Jurkat, Clone E6-1 (cell line): ENCODE measurements at places on chromosomes 6 and 20.

GRCh38 chr6:79536954-79537747 is at the start of gene LCA5:
Gene LCA5 (minus strand): TSS chr6:79537430. CDS start chr6:79518894, 18,536 bp downstream.
- DNase-seq = peak; percentile 81

DNA sequence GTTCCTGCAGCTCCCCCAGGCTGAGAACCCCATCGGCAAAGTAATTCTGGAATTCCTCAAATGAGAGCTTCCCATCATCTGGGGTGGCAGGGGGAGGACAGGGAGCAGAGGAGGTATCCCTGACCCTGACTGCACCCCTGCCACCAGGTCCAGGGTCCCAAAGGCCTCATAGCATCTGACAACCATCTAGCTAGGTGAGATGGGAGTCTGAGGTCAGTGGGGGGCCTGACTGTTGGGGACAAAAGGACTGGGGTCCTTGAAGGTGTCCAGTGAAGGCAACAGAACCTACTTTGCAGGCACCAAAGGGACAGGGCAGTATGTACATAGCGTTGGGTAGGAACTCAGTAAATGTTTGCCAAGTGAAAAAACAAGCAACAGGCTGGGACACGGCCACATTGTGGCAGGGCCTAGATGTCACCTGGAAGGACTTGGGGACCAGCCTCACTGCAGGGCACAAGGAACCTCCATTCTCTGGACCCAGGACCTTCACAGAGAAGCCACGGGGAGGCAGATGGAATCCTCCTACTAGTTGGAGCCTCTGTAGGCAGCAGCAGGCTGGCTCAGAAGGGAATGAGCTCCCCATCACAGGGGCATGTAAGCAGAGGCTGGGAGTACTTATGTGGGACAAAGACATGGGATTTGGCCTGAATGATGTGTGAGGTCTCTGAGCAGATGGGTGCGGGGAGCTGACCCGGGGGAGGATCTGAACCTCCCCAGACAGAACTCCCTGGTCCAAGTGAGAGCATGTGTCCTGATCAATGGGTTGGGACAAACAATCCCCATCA is 3.3 kb downstream of the NECAB3 start:
- DNase-seq = no peak

- no peak for DNase-seq
Measured at GRCh38 chr6:69202768-69203167, 567.7 kb downstream of the ADGRB3 start.

DNA sequence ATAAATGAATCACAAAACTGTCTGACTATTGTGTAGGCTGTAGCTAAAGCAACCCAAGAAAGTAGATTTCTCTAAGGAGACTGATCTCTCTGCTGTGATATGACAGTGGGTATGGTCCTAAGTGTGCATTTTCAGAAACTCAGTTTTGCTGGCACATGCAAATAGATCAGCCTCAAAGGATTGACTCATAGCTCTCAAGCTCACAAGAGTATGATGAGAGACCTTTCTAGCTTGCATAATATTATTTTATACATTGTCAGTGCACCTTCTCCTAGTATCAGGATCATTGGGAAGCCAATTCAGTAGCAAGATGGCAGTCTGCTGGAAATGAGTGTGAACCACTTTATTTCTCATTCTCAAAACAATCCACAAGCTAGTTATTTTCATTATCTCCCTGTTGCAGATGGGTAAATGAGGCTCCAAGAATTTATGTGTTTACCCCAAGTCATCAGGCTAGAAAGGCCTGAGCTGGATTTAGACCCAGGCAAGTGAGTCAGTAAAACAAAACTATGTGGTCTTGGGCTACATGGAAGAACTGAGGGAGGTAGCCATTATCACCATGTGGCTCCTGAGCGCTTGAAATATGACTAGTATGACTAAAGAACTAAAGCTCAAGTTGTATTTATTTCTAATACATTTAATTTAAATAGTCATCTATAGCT is 27.9 kb upstream of the PLCB4 start:
- DNase-seq = no peak

GRCh38 chr6:6695625-6696276 is 107.2 kb downstream of the LY86 start:
- no peak for DNase-seq

GRCh38 chr6:33297956-33298772 is 578 bp downstream of the RGL2 start:
- DNase-seq = peak; percentile 71
